ENCODE measurements at places on chromosomes 3 and 15.

DNA sequence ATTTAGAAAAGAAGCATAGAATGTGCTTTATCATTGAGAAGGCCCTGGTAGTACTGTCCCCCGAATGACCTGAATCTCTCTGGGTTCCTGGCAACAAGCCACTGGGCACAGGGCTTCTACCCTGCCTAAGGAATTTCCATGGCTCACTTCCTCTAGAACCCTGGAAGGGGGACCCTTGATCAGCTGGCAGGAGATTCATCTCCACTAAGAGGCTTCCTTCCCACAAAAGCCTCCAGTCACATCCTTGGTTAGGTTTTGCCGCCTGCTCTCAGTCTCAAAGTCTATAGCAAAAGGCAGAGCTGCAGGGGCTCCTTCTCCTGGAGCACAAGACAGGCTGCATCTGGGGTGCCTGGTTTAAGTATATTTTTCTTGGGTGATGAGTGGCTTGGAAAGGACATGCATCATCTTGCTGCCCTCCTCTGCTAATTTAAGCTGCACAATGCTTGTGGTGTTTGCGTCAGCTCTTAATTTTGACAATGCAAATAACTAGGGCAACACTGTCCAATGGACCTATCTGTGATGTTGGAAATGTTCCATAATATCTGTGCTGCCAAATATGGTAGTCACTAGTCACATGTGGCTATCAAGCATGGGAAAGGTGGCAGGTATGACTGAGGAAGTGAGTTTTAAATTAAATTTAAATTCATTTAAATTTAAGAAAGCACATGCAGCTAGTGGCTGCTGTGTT lies 33.4 kb upstream of the RARRES1 start:
- DNase-seq = no peak

- DNase-seq = no peak
Measured at GRCh38 chr15:49187549-49188245, 17.6 kb downstream of the GALK2 start.

GRCh38 chr3:16468002-16468335 lies 45.5 kb downstream of the RFTN1 start:
- DNase-seq = no peak

DNA sequence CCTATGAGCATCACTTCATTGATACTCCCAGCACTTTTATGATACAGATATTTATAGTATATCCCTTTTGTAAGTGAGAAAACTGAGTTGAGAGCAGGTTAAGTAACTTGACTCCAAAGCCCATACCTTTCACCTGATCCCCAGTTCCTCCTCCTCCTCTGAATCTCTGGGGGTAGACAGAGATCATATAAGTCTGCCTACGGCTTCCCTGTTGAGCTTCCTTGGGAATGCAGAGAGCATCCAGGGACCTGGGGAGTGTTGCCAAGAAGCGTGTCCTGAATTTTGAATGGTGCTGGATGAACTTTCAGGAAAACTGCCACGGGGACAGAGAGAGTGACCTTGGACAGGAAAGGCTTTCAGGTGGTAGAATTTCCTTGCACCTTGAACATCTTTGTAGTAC lies 268.5 kb downstream of the LRTM1 start:
- no peak for DNase-seq

- no peak for DNase-seq
Measured at GRCh38 chr3:197495499-197495898, 60.3 kb downstream of the BDH1 start.

DNA sequence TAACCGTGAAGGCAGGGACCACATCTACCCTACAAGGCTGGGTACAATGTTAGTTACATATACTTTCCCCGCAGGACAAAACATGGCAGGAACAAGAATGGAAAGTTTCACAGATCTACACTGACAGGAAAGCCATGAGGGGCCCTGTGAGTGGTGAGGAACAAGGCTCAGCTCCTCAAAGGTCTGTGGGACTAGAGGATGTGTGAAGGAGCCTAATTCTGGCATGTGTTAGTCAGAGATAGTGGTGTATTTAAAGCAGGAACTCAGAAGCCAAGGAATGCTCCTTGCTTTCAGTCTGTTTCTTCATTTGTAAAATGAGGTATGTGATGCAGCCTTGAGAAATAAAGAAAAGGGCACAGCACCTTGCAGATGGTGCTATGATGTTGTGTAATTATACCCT lies 25.1 kb downstream of the ETV5 start:
- DNase-seq = no peak

DNA sequence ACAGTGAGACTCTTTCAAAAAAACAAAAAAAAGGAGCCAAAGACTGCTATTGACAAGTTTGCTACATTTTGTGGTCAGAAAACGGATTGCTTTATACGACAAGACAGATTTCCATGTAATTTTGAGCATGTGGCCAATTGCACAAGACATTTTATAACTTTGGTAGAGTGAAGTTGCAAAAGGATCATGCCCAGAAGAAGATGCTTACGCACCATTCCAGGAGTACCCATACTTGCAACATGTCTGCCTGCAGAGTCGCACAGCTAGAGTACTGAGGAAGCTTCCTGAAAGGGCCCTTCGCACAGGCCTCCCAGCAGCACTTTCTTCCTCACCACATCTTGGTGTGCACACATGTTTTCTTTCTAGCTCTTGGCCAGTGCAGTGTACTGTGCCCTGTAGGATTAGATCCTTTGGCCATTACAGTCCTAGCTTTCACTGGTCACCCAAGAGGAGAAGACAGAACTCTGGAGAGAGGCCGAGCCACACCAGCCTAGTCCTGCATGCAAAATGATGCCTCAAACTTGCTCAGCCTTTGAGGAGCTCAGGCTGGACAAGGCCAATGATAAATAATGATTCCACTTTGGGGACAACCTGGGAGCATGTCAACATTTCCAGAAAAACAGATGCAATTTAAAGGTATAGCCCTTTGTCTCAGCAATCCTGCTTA lies 11.7 kb downstream of the CHDH start:
- DNase-seq = no peak

GRCh38 chr3:55272031-55272645 lies 215.0 kb downstream of the WNT5A start:
- DNase-seq = no peak

- DNase-seq = no peak
Measured at GRCh38 chr3:38139652-38140051, 1.2 kb downstream of the MYD88 start.

- DNase-seq = no peak
Measured at GRCh38 chr15:28917791-28918140, 32.0 kb downstream of the APBA2 start.

- no peak for DNase-seq
Measured at GRCh38 chr3:66413151-66413751, 87.6 kb downstream of the LRIG1 start.
